ENCODE measurements at places on chromosomes 5 and 9.

- no peak for DNase-seq
Measured at GRCh38 chr9:7387840-7388239, 411.7 kb downstream of the DMAC1 start.

DNA sequence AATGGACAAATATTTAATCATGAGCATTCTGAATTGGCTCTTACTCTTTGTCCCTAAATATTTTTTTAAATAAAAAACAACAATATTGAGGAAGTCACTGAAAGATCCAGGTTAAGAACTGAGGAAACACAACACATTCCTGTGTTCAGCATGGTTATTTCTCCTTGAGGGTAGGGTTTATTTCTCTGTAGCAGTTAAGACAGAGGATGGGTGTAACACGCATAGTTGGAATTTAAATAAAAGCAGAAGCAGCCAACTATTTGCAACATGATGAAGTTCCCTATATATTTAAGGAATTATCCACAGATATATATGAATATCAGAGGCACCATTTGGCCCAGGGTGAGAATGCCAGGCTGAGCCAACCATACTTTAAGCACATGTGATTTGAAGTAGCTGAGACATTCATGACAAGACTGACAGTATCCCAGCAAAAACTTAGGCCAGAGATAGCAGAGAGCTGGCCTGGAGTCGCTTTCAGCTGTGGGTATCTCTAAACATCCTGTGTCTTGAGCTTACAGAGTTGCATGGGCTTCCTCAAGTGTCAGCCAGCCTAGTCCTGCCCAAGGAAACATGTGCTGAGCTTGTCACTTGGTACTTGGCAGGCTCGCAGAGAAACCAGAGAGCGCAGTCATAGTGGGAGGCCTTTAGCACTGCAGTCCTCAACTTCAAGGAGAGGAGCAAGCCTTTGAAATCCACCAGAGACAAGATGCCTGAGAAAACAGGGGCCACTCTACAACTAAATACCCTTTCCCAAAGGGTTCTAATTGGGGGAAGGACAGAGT, 43.6 kb downstream of the SEMA5A start:
- no peak for DNase-seq

DNA sequence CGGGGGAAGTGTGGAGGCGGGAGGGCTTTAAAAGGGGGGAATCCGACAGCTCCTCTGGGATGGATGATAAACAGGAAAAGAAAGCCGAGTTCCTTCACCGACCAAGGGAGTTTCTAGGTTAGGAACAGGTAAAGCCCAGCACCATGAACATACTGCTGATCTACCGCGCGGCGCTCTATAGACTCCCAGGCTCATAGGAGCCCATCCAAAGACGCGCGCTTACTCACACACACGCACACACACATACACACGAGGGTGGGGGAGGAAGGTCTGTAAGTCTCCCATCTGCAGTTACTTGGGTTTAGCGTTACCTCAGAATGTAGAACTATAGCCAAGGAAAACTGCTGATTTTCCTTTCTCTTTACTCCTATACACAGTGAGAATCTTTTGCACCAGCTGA, 2.6 kb upstream of the GABRB2 start:
- no peak for DNase-seq

- DNase-seq, result no peak
Measured at GRCh38 chr5:165525271-165525670, 2019.9 kb downstream of the MAT2B start.

- DNase-seq, result no peak
Measured at GRCh38 chr9:99044827-99045226, 60.1 kb upstream of the TGFBR1 start.

DNA sequence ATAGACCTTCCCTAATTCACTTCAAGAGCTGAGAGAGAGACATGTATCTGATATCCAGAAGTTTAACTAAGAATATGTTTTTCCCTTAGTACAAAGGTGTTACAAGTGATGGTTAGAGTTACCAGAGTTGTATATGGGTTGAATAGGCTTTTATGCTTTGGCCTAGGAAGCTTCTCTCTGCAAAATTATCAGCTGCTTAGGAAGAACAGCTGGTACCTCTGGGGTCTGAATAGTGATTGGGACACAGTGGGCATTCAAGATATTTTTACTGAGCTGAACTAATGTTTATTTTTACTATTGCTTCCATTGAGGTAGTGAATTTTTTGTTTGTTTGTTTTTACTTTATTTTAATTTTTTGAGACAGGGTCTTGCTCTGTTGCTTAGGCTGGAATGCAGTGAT, 67.6 kb upstream of the BASP1 start:
- no peak for DNase-seq

DNA sequence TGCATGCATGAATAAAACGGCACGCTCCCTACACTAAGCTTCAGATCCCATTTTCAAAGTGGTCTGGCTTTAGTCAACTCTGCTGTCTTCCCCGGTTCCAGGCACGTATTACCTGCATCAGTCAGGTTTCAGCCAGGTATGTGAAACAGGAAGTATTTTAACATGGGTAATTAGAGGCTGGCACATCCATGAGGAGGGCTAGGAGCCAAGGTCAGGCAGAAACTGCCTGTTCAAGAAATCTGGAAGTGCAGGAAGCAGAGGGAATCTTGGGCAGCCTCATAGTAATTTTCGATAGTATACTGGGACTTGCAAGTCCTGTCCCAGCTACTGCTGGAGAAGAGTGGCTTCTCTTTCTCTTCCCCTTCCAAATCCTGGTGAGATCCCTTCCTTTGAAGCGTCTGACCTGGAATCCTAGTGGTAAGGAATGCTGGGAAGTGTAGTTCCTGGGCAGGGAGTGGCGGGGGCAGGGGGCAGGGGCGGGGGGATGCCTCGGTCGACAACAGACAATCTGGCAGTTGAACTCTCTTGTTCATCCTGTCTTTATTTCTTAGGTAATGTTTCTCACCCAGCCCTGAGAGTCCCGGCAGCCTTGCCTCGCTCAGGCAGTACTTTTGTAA, 403.1 kb downstream of the TLE4 start:
- no peak for DNase-seq

DNA sequence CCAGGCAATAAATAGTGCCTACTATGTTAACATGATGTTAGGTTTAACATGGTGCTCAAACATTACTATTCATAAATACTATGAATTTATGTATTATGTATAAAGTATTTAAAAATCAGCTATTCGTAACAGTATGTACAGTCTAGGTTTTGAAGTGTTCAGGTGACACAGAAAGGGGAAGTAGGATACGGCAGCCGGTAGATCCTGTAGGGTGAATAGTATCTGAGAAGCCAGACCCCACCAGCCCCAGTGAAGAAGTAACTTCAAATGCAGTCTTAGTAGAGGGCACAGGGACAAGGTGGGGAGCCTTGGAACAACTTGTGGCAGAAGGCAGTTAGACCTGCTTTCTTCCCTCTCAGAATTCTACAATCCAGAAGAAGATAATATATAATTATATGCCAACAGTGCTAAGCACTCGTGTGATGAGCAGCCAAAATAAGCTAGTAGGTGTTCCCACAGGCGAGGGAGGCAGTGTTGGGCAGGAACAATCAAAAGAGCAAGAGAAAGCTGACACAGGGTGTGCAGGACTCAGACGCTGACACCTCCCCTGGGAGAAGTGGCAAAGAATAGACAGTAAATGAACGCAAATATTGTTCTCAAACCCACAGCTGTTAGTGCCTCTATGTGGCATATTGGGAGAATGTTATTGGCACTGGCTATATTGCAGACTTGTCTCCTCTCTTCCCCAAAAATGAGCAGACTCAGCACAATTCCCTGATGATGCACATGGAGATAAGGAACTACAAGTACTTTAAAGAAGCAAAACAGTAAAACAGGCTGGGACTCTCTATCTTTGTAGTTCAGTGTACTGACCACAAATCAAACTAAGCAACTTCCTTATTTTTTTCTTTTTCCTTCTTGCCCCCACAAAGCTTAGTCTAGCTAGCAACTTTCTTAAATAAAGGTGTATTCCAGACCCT, 4.6 kb downstream of the ZNF367 start:
- no peak for DNase-seq

DNA sequence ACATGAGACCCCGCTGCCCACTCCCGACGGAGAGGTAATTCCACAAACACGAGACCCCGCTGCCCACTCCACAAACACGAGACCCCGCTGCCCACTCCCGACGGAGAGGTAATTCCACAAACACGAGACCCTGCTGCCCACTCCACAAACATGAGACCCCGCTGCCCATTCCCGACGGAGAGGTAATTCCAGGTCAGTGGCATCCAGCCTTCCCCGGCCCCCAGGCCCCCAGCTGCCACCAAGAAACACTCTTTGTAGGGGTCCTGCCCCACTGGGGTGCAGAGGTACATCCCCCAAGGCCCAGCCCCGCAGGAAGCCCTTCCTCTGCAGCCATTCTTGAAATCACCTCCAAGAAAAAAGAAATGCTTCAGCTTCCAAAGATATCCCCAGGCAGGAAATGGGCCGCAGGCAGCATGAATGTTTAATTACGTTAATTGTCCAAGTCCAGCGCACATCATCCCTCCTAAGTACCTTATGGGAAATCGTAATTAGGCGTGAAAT, 115.9 kb downstream of the ADAMTS2 start:
- DNase-seq, result no peak

DNA sequence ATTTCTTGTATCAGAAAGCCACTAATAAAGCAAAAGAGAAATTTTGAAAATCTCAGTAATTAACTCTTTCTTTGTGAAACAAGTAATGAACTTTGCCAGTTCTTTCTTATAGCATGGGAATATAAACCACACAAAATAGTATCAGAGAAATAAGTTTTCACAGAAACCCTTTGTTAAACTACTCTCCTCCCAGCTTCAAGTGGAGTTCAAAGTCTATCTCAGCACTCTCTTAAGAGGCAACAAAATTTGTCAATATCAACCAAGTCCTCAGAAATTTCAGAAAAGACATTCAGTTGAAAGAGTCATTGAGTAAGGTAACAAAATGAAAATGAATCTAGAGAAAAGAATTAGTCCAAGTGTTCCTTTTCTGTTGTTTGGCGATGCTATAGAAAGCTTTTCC, 89.3 kb downstream of the NTRK2 start:
- DNase-seq, result no peak

GRCh38 chr5:67844924-67845323, 370.6 kb upstream of the PIK3R1 start:
- DNase-seq, result no peak

GRCh38 chr9:89374176-89374575, 55.9 kb downstream of the SECISBP2 start:
- no peak for DNase-seq

DNA sequence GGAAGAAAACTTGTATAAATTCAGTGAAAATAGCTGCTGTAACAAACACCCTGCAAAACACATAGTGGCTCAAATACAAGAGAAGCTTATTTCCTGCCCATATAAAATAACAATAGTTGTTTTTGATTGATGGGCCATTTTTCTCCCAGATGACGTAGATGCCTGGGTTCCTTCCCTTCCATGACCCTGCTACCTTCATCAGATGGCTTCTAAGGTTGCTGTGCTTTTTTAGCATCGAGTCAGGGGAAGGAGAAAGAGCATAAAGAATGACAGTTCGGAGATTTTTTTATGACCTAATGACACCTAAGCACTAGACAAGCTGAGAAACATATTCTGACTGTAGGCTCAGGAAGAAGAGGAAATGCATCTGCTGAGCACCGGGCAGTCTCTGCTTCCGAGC, 34.7 kb upstream of the DPYSL3 start:
- DNase-seq, result no peak

GRCh38 chr5:111427762-111428161, 84.6 kb downstream of the STARD4 start:
- no peak for DNase-seq

GRCh38 chr5:56328753-56329560, 95.8 kb upstream of the ANKRD55 start:
- no peak for DNase-seq

DNA sequence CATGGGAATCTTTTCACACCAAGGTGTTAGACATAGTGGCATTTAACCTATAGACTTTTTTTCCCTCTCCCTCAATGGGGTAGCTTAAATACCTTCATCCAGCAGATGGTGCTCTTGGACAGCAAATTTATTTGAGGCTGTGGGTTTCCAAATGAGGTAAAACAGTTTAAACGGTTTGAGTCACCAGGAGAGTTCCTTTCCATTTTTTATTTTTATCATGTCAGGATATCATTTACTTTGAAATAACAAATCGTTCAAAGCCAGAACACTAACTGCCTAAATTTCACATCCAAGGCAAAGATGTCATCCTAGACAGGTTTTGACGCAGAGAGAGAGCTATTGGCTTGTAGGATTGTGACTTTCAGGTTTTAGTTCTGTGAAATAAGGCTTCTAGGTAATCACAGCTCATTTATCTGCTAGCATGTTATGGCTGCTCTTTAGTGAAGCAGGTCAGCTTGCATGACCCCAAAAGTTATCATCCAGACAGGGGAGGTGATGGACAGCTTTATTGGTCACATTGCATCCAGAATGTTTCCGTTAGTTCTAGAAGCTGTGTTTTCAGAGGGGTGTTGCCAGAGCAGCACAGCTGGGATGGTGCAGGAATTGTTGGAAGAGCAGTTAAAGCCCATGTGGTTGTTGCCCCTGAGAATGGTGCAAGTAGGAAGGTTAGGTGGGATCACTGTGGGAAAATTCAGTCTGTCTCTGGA, 69.8 kb downstream of the KDM4C start:
- DNase-seq, result no peak
